ENCODE measurements at places on chromosomes 5 and 9.

DNA sequence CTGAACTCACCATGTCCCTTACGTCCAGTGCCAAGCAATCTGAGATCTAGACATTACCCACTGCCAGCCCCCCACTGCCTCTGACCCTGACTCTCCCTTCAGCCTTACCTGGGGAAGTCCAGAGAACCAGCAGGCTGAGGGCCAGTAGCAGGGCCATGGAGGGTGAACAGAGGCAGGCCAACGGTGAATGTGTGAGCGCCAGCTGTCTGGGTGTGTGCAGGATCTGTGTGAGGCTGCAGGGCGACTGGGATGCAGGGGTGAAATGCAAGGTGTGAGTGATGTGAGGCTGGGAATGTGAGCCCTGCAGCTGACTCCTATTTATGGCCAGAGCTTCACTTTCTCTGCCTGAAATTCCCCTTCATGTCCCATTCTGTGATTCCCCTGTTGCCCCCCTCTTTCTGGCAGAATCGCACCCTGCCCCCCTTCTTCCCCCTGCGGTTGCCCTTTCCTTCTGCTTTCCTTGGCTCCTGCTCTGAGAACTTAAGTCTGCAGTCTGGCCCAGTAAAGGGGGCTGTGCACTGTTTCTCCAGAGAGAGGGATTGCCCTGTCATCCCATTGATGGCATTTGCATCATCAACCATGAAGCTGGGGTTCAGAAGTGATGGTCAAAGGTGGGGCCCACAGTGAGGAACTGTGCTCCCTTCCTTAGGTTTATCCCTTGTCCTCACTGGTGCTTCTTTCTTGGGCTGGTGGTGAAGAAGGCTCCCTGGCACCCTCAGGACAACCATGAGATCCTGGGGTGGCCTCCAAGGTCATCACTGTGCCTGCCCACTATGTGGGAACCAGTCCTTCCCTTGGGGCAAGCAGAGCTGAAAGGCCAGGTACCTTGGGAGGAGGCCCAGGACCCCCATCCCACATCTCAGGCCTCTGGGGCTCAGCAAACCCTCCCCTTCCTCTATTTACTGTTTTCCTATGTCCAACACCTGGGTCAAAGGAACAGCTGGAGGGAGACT lies at the start of gene CCL19:
TSS of gene CCL19 (minus strand) at position 294 of the 953 bp plus-strand sequence. CDS start at position 157, 137 bp downstream.
- DNase-seq = no peak

DNA sequence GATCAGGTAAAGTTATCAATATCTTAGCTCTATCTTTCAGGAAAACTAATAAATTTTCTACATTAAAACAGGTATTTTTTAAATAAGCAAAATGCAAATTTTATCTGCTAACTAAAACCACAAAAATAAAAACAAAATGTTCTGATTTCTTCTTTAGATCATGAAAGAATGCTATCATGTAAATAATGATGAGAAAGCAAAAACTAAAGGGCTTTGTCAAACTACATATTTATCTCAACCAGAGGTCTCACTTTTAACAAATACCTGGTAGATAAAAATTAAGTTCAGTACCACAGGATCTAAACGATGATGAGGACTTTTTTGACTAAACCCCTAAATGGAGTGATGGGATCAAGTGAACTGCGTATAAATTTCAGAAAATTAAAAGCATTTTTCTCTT lies 50.5 kb downstream of the MLANA start:
- no peak for DNase-seq

DNA sequence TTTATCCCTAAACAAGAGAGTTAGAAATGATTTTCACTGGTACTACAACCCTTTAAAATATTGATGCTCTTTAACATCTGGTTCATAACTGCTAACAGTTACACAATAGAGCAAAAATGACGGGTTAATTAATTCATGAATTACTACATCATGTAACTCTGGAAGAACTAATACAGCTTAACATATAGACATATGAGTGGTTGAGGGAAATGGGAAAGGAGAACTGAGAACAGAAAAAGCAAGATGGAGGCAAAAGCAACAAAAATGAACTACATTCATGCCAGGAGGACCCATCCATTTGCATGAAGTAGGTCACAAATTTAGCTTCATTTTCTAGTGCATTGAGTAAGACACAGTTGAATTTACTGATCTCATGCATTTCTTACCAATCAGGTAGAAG lies 61.8 kb downstream of the C9 start:
- no peak for DNase-seq

- DNase-seq = peak; percentile 55
Measured at GRCh38 chr5:74865804-74866595, at the start of gene FAM169A. Gene FAM169A (minus strand): TSS chr5:74866387. CDS start chr5:74841676, 24,711 bp downstream.

GRCh38 chr5:41334758-41335157 lies 121.4 kb upstream of the C6 start:
- no peak for DNase-seq

DNA sequence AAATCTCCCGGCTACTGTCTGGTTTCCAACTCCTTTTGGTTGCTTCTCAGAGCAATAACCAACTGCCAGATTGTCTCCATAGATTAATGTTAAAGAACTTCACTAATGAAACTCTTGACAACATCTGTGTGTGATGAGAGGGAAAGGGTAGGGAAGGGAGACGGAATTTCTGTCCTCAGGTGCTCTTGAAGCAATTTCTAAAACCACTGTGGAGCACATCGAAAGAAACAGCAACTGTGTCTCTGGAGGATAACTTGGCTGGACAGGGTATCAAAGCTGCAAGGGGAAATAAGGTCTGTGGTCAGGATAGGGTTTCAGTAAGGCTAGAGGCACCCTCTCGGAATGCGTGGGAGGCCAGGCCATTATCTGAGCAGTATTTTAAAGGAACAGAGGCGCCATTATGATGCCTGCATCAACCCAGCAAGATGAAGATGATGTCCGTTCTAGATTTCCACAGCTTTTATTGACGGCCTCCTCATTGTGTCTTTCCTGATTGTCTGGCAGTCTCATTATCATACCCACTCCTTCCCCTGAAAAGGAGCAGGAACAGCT lies 76.6 kb downstream of the RORB start:
- no peak for DNase-seq

DNA sequence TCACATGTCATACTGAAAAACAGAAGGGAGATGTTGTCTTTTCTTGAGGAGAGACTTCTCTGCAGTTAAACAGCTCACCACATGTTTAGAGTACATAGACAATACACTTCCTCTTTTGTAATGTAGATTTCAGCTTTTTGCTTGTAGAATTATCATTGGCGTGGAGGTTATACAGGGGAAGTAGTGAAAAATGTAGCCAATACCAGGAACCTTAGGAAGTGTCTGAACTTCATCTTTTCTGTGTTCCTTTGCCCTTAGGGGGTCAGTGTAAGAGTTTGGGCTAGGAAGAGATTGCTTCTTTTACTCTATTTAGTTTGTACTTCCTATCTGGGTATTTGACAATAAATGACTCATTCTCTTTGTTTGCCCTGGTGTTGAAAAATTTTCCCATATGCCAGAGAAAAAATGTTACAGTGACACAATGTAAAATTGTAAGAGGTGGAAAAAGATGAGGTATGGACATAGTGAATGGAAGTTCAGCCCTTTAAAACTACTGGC lies 21.0 kb upstream of the CDKN2B start:
- no peak for DNase-seq

DNA sequence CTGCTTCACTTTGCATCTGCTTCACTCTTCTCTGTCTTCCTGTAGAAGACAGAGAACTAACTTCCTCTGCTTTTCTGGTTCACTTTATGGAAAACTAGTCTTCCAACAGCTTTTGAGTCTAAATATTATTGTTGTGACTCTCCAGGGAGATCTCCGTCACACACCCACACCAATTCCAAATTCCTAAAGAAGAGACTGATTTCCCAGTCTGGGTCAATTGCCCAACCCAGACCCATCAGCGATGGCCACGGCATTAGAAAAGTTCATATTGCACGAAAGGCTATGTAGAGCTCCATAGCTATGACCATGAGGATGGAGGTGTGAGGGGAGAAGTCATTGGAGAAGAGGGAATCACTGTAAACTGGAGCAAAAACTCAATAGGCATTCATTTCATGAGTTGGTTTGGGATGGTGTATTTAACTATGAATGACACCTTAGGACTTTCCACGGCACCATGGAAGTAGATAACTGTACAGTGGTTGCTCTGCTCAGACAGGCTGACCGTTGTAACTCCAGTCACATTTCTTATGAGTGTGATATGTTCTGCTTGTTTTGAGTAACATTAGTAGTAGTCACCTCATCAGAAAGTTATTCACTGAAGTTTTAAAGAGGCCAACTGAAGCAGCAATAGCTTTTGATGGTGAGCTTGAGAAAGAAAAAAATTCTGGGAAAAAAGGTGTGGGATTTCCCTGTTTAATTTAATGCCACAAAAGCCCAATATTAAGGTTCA lies 78.1 kb upstream of the MAMDC2 start:
- DNase-seq = no peak

- DNase-seq = no peak
Measured at GRCh38 chr5:59460368-59461153, 433.0 kb downstream of the PDE4D start.

- DNase-seq = no peak
Measured at GRCh38 chr5:67249590-67249895, 52.9 kb upstream of the CD180 start.

GRCh38 chr9:134162212-134162775 lies 2.1 kb downstream of the RNU6ATAC start:
- no peak for DNase-seq

- no peak for DNase-seq
Measured at GRCh38 chr5:14076561-14076960, 66.6 kb upstream of the TRIO start.

- DNase-seq = no peak
Measured at GRCh38 chr5:167460449-167461020, 830.9 kb upstream of the WWC1 start.

DNA sequence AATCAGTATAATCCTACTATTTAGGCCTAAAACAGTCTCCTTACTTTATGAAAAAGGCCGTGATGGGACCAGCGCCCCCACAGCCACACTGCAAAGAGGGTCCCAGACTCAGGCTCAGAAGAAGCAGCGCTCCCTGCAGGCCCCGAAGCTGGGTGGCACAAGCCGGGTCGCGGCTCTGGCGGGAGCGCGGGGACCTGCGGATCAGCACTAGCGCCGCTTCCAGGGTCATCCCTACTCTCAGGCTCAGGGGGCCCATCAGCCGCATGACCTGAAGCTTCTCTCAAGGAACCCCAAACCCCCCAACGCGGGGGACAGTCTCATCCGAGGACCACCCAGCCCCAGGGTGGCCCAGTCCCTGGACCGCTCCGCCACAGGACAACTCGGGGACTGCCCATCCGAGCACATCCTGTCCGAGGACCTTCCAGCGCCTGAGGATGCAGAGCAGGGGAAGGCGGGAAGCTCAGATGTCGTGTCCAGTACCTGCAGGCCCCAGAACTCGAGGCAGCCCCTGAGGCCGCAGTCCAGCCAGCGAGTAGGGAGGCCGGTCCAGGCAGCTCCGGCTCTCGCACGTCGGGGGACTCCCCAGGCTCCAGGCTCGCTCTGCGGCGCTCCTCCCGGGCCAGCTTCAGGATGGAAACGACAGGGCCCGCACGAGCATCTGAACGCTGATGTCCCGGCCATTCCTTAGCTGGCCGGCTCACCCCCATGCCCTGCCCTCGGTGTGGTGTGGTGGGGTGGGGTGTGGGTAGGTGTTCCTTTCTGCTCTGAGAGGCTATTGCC lies 32.4 kb upstream of the CDK20 start:
- DNase-seq = no peak

DNA sequence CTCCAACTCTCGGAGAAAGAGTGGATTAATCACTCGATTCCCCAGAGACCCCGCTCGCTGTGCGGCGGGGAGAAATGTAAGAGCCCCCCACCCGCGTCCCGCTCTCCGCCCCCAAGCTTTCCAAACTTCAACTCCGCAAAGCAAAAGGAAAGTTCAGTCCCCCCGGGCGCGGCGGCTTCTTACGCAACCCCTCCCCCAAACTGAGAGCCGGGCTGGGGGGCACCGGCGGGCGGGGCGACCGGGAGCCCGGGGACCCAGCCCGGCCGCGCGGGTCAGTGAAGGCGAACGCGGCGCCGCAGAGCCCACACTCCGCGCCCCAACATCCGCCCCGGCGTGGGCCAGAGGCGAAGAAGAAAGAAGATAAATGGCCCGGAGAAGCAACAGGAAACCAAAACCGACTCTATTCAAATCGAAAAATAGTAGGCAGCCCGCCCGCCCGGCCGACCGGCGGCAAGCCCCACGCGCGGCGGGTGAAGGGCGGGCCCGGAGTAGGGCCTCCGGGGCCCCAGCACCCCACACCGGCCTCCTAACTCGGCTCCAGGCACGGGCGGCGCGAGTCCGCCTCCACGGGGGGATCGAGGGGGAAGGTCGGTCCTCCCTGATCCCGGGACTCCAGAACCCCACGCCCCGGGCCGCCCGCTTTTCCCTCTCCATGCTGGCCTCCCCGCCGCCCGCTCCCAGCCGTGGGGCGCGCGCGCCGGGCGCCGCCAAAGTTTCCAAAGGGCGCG lies 720 bp downstream of the NOTCH1 start:
- peak; percentile 75 for DNase-seq

GRCh38 chr5:131285703-131286399 lies 22.0 kb downstream of the CDC42SE2 start:
- no peak for DNase-seq

GRCh38 chr9:120711841-120712538 lies 2.3 kb downstream of the MEGF9 start:
- no peak for DNase-seq

DNA sequence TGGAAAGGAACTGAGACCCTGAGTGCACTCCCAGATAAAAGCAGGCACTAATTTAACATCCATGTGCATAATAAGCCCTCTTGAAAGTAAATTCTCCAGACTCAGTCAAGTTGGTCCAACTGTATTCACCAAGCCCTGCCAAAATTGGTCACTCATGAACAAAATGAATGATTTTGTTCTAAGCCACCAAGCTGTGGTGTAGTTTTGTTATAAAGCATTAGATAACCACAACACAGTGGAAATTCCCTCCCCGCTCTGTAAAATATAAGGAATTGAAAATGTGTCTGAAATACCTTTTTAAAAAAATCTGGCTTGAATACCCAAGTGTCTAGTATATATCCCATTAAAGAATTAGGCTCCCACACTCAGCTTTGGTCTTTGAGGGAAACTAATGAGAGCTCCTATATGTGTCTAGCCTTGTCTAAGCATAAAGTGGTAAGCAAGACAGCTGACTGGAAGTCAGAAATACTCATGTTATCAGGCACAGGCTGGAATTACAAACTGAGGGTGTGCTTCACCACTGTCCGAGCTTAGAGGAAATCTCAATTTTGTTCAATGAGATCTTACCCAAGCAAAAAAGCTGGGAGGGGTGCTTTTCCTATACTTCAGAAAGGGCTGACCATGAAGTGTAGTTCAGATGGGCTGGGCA lies 33.2 kb downstream of the IDNK start:
- no peak for DNase-seq

DNA sequence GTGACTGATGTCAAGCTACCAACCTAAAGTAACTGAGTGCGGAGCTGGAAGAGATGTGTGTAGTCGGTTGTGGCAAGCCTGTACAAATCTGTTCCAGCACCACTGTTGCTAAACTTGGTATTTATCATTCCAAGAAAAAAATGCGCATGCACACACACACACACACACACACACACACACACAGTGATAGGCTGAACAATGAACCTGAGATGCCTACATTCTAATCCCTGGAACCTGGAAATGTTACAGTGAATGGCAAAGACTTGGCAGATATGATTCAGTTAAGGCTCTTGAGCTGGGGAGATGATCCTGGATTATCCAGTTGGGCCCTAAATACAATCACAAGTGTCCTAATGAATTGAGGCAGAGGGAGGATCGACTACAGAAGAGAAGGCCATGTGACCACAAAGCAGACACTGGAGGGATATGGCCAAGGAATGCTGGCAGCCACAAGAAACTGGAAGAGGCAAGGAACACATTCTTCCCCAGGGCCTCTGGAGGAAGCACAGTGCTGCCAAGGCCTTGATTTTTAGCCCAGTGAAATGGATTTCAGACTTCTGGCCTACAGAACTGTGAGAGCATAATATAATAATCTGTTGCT lies 49.7 kb upstream of the LHFPL2 start:
- DNase-seq = no peak

GRCh38 chr9:14030375-14031059 lies 283.4 kb downstream of the NFIB start:
- DNase-seq = no peak

Data from stimulated activated CD4-positive, alpha-beta T cell treated with anti-CD3 and anti-CD28 coated beads, Interleukin-4, amount 100 ng/mL, for 1 hour (primary cell).